Ovary (tissue), 10 donors: ENCODE measurements at places on chromosomes 7 and 10. TPM values are rescaled to one million over a fixed set of nuclear protein-coding genes. Genes with fewer than 3 reads are reported as not detected.

Gene BMPER
- total RNA-seq, result 15.3 TPM

Gene GUSB
- 19.6 TPM for total RNA-seq

Gene SPDYE8
- total RNA-seq, result not detected

Gene CNNM1
- 1.0 TPM for total RNA-seq

Gene ZNF775
- 13.9 TPM for total RNA-seq

Gene CYP3A7
- not detected for total RNA-seq

Gene INHBA
- total RNA-seq, result 5.8 TPM

Gene INA
- 0.05 TPM for total RNA-seq

DNA sequence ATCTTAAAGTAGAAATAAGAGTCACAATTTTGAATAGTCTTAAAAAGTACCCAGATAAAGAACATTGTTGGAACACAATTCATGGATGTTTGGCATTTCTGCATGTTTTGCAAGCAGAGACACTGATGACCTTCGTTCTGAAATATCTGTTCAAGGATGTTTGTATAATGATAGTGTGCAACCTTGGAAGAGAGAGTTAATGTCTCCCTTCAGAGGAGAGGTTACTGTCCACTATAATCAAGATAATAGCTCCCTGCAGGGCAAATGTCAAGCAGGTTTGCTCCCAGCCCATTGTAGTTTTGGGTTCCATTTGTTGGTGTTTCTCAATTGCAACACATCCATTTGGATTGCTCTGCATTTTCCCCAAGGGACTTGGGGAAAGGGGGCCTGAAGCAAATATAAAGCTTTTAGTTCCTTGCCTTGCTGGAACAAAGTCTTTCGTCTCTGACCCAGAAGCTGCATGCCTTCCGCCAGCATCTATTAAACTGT lies 45.2 kb downstream of the COL1A2 start:
- DNase-seq, result no peak

GRCh38 chr10:1461016-1461415 lies 276.3 kb downstream of the ADARB2 start:
- no peak for DNase-seq

DNA sequence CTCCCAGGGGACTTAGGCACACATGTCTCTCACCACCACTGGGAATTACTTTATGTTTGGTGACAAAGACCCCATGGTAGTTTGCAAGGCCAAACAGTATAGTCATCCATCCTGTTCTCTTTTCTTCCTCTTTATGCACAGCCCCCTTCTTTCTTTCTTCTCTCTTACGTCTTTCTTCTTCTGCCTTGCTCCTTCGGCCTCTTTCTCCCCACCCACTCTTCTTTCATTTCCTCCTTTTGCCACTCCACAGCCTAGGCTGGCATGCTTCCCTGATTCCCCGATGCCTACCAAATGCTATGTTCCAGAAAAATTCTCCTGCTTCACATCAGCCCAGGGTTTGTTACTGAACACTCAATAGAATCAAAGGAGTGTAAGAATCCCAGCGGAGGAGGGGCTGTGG lies 62.4 kb upstream of the MKLN1 start:
- DNase-seq, result no peak

- DNase-seq, result no peak
Observed at GRCh38 chr7:56105508-56105907, 768 bp downstream of the CHCHD2 start.

- peak; percentile 70 for DNase-seq
Observed at GRCh38 chr10:114389426-114389825, 14.9 kb downstream of the AFAP1L2 start.

GRCh38 chr7:119392-120163 lies 72.8 kb upstream of the FAM20C start:
- DNase-seq, result no peak

DNA sequence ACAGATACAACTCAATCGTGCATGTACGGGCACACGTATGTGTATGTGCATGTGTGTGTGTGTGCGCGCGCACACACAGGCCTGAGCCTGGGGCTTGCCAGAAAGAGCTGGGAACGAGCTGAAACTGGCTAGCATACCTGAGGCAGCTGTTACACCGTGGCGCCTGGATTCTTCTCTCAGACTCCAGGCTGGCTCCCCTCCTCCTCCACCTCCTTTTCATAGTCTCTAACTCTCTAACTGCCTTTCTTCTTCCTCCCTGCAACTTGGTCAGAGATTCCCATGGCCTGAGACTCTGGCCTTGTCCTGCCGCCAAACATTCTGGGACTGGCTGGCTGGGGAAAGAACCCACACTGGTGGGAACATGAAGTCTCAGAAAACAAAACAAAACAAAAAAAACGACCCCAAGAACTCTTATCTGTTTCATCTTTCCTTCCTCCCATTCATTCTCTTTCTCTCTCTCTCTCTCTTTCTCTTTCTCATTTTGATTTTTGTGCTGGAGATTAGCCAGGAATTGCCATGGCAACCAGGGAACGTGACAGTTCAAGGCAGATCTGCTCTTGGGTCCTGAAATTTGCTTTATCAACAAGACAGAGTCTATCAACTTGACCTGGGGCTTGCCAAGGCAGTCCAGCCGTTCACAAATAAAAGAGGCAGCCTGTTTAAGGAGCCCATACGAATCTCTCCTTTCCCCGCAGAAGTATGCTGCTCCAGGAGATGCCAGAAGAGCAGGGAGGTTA lies 76.8 kb upstream of the SEM1 start:
- DNase-seq, result peak; percentile 32

DNA sequence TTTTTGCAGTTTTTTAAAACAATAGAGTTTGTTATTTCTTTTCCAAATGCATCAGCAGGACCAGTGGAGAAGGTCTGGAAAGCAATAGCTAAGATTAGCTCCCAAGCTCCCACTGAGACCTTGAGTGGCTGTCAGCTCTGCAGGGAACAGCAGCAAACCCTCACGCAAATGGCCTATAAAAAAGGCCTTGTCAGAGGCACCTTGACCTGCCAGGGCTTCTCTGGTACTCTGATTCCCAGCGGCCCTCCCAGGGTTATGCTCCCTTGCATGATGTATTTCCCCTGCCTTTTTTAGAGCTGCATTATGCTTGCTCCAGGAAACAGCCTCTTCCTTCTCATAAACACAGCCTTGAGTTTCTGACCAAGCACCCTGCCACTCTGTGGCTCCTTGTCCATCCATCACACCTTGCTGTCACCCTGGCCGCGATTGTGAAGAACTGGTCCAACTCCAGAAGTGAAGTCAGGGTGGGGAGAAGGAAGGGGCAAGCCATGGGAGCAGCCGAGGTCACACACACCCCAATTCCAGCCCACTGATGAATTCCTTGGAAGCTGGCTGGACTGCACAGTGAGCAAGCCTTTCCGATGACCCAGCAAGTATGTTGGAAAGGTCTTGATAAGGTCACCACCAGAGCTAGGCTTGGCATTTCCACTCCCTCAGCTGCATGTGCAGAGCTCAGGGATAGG lies 35.3 kb upstream of the NKX2-3 start:
- DNase-seq, result no peak

GRCh38 chr10:72814099-72814790 lies 79.3 kb upstream of the OIT3 start:
- no peak for DNase-seq

DNA sequence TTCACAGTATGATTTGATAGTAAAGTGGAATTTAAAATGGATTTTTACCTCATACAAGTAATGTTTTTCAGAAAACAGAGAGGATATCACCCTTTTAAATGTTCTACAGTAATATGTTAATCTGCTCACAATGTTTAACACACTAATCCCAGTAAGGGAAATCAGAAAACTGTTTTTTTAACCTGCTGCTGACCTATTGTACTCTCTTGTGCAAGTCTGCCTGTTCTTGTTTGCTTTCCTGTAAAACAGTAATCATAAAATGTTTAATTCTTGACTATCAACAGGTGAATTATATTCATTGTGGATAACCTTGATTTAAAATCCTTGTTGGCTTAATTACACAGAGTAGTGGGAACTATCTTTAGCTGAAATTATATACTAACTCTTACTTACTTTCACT lies 126.4 kb downstream of the GNAT3 start:
- DNase-seq, result no peak

GRCh38 chr7:54664235-54665228 lies 94.5 kb downstream of the SEC61G start:
- DNase-seq, result peak; percentile 44

DNA sequence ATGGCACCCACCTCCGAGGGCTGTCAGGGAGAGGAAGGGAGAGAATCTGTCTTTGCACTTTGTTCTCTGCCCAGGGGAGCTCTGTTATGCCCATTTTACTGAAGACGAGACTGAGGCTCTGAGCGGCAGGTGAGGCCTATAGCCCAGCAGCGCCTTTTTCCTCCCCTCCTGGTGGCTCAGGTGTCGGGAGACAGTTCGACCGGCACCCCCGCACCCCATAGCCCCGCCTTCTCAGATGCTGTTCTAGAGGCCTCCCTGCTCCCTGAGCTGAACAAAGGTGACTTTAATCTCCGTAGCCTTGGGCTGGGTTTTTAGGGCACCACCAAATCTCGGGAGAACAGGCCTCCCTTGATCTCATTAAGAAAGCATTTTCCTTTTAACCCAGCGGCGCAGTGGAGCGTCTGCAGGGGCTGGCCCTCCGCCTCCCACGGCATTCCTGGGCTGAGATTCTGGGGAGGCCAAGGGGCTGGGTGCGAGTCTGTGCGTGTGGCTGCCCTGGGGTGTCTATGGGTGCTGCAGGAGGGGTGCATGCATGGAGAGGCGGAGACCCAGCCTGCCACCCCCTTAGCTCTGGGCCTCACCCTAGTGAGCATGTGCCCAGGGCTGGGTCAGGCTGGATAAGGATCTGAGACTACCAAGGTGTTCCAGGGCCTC lies 3.3 kb downstream of the LFNG start:
- no peak for DNase-seq

GRCh38 chr10:13701157-13701919 lies 114.6 kb downstream of the PRPF18 start:
- no peak for DNase-seq

- no peak for DNase-seq
Observed at GRCh38 chr7:25527665-25528170, 299.4 kb upstream of the NPVF start.

GRCh38 chr10:103616705-103617601 lies 123.4 kb downstream of the NEURL1 start:
- DNase-seq, result peak; percentile 82

- no peak for DNase-seq
Observed at GRCh38 chr10:93071177-93071472, 2.6 kb upstream of the CYP26A1 start.

DNA sequence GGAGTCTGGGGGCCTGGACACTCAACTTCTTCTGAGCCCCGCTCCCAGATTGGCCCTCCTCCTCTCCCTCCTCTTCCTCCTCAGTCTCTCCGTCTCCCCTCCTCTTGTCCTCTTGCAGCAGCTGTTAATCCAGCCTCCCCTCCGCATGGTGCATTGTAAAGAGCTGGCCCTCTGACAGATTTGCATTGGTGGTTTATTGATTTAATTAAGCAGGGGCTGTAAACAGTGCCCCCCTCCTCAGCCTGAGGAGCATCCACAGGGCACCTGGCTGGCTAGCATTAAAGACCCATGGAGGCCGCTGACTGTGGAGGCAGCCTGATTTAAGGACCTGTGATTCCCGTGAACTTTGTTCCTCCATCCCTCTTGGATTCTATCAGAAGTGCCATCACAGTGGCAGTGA lies 28.9 kb upstream of the PCBD1 start:
- no peak for DNase-seq

DNA sequence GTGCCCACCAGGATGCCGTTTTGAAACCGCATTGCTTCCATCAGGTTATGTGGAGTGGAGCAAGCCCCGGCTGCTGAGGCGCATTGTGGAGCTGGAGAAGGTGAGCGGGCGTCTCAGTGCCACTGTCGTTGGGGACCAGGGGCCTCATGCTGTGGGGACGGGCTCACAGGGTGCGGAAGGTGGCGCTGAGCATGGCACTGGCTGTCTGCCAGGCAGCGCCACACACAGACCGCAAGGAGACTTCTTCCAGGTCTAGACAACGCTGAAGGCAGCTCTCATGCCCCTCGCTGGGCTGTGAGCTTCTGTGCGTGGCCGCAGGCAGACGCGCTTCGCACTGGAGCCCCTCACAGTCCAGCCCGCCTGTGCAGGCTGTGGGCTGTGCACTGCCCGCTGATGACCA lies 29.0 kb downstream of the IQCE start:
- DNase-seq, result no peak

- DNase-seq, result no peak
Observed at GRCh38 chr7:113636727-113637421, 281.9 kb downstream of the PPP1R3A start.

GRCh38 chr10:93106631-93107072 lies 33.0 kb downstream of the CYP26A1 start:
- DNase-seq, result no peak

- no peak for DNase-seq
Observed at GRCh38 chr7:86932038-86932512, 127.4 kb downstream of the ELAPOR2 start.
